Uterus (tissue), 4 donors: ENCODE measurements at places on chromosomes 6 and 20. TPM values are rescaled to one million over a fixed set of nuclear protein-coding genes. Genes with fewer than 3 reads are reported as not detected.

DNA sequence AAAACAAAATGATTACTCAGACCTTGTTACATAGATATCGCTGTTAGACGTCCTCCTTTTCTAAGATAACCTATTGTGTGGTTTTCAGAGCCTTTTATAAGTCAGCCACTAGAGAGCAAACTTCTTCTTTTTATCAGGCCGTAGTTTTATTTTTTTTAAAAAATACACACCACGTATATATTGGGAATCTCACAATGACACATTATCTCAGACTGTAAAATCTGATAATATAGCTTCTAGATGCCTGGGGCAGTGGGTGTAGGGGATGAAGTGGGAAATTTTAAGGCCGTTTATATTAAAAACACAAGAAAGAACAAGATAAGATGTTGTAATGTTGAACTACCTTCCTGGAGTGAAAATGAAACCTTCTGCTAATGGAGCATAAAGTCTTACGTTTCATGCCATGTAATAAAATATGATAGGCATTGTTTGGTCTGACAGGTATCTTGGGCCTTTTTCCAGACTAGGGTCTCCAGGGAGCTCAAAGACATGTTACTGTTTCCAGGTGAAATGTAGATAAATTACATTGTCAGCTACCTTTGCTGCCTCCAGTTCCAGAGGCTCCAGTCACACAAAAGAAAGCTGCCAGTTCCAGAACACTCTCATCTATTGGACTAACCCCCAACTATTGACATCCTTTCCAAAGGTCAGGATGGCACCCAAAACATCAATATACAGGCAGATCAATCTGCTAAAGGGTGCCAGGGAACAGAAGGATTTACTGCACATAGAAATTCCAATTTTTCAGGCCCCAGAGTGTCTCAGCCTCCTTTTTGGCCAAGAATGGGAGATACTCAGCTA, 130.2 kb upstream of the AKIRIN2 start:
- no peak for DNase-seq
- peak overlapping the region; percentile 34 for H3K27ac ChIP-seq
- H3K4me1 ChIP-seq = no peaks in the 10 kb centered on the region
- H3K36me3 ChIP-seq = no peaks in the 10 kb centered on the region

DNA sequence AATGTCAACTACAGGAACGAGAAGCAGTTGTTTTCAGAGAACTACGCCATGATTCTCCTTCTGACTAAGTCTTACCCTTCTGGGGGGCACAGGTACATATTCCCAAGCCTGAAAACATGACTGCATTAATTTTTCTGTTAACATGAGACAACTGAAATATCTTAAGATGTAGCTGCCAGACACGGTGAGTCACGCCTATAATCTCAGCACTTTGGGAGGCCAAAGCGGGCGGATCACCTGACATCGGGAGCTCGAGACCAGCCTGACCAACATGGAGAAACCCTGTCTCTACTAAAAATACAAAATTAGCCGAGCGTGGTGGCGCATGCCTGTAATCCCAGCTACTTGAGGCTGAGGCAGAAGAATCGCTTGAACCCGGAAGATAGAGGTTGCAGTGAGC, 21.7 kb downstream of the TBC1D20 start:
- H3K36me3 ChIP-seq = no peaks in the 10 kb centered on the region
- DNase-seq = no peak
- H3K4me1 ChIP-seq = no peaks in the 10 kb centered on the region
- H3K27me3 ChIP-seq = no peaks in the 10 kb centered on the region
- H3K4me3 ChIP-seq = no peak overlapping the region

DNA sequence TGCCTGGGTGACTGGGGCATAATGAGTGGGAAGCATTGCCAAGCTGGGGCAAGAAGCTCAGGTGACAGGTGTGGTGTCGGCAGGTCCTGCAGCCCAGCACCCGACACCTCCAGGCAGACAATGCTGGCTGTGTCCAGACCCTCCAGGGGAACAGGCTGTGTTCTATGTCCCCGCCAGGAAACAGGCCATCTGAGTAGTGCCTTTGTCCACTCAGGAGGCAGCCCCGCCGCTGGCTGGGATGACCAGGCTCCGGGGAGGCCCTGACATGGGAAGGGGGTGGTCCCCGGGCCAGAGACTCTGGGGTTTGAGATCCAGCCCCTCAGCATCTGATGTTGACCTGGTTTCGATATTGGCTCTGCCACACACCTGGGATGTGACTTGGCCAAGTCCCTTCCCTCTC, 28.4 kb downstream of the SNPH start:
- H3K27me3 ChIP-seq = no peaks in the 10 kb centered on the region
- H3K4me3 ChIP-seq = no peak overlapping the region
- no peak overlapping the region for H3K27ac ChIP-seq
- H3K4me1 ChIP-seq = no peaks in the 10 kb centered on the region

DNA sequence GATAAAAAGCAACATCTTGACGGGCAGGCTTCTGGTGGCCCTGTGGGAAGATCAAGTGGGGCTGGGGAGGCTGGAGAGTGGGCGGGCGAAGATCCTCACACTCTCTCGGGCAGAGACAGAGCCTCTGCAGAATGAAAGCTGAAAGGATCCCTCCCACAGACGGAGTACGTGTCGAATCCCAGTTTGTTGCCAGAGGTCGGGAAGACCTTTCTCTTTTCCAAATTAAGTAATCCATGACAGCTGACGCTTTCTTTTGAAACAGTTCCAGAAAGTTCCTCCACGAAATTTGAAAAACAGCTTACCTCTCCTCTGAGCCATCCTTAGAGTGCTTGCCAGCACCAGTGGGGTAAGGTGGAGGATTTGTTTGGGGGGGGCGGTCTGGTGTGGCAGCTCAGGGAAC, 155.6 kb upstream of the SMLR1 start:
- H3K4me1 ChIP-seq = peaks cover 3% of the 10 kb centered on the region
- no peak overlapping the region for H3K4me3 ChIP-seq
- peak; percentile 83 for DNase-seq

- DNase-seq = peak; percentile 19
- H3K27ac ChIP-seq = no peak overlapping the region
- no peaks in the 10 kb centered on the region for H3K4me1 ChIP-seq
- no peaks in the 10 kb centered on the region for H3K36me3 ChIP-seq
- no peaks in the 10 kb centered on the region for H3K27me3 ChIP-seq
Observed at GRCh38 chr20:32451682-32452461, 93.7 kb downstream of the ASXL1 start.

GRCh38 chr6:130466748-130467061, 100.9 kb downstream of the TMEM200A start:
- no peaks in the 10 kb centered on the region for H3K36me3 ChIP-seq
- DNase-seq = no peak
- H3K4me3 ChIP-seq = no peak overlapping the region
- H3K4me1 ChIP-seq = no peaks in the 10 kb centered on the region
- no peaks in the 10 kb centered on the region for H3K27me3 ChIP-seq

DNA sequence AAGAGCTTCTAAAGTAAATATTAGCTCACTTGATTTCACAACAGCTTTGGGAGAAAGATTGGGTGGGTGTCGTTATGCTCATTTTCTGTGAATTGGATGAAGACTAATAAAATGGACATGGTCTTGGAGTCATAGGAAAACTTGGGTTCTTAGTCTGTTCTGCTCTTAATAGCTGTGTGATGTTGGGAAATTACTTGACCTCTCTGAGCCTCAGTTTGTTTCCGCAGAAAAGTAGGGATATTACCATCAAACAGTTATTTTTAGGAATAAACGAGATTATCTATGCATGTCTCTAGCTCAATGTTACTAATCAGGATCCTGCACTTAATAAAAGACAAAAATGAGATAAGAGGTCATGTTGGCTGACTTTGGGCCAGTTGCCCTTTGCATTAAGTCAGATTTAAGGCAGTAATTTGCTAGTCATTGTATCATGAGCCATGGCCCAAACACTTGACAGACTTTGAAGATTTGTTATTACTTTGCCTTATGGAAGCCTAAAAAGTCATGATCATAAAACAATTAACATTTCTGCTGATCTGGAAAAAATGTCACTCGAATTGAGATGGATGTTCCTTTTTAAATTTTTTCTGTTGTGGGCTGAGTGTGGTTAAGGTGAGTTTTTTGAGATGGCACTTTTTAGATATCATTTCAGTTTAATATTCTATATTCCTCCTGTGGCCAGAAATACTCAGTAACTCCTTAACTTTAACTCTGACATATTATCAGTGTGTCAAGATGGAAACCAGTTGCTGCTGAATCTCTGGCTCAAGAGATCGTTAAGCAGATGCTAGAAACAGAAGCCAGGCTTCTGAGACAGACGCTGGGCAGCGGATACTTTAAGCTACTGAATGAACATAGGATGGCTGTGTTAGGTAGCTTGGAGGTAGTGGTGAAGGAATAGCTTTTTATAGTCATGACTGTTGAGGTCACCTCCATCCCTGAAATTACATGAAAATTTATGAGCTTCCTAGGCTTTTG, 291.6 kb downstream of the PHF3 start:
- H3K27ac ChIP-seq = no peak overlapping the region
- H3K4me1 ChIP-seq = no peaks in the 10 kb centered on the region
- no peaks in the 10 kb centered on the region for H3K27me3 ChIP-seq
- no peaks in the 10 kb centered on the region for H3K36me3 ChIP-seq
- no peak overlapping the region for H3K4me3 ChIP-seq
- DNase-seq = no peak

GRCh38 chr6:72321788-72322187, 300.1 kb upstream of the KCNQ5 start:
- no peak overlapping the region for H3K27ac ChIP-seq
- no peak overlapping the region for H3K4me3 ChIP-seq
- H3K27me3 ChIP-seq = no peaks in the 10 kb centered on the region
- no peaks in the 10 kb centered on the region for H3K36me3 ChIP-seq

DNA sequence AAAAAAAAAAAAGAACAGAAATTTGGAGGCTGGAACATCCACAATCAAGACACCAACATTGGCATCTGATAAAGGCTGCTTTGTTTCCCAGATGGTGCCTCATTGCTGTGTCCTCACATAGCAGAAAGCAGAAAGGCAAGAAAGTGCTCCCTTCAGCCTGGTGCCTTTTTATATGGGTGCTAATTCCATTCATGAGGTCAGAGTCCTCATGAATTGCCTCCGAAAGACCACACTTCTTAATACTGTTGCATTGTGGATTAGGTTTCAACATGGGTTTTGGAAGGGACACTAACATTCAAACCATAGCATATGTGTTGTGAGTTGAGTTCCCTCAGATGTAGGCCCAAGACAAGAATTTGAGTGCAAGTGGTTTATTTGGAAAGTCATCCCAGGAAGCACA, 8.0 kb upstream of the C20orf202 start:
- H3K27me3 ChIP-seq = no peaks in the 10 kb centered on the region
- H3K27ac ChIP-seq = no peak overlapping the region
- no peak overlapping the region for H3K4me3 ChIP-seq
- DNase-seq = no peak
- no peaks in the 10 kb centered on the region for H3K36me3 ChIP-seq
- no peaks in the 10 kb centered on the region for H3K4me1 ChIP-seq

DNA sequence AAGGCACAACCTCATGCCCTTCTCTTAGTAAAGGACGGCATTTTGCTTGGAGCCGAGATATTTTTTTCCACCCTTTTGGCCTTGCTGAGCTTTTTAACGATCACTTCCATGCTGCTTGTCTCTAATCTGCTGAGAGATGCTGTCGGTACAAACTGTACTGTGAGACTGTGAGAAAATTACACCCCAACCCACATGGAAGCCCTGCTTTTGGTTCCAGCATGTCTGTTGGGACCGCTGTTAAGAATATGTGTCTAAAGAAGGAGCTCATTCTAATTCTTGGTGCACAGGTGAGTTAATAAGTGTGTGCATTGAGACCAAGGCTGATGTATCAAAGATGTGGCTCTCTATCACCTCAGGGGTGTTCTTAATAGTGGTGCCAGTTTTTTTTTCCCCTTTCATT, 304.5 kb upstream of the MAP3K7 start:
- no peaks in the 10 kb centered on the region for H3K4me1 ChIP-seq
- no peak overlapping the region for H3K4me3 ChIP-seq
- H3K27ac ChIP-seq = no peak overlapping the region
- H3K27me3 ChIP-seq = no peaks in the 10 kb centered on the region

DNA sequence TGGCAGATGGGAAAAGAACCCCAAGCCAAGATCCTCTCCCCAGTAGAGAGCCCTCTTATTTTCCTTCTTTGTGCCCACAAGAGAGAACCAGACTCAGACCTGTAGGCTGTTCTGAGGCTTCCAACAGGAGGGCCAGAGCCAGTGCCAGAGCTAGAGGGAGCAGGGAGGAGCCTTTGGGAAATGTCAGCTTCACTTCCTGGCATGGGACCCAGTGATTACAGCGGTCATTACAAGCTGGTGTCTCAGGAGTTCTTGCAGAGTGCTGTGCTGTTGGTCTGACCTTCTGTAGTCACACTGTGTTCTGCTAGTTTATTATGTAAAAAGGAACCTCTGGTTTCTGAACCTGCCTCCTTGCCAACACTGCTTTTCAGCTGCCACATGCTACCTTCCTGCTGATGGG, 38.9 kb downstream of the STK35 start:
- H3K27ac ChIP-seq = no peak overlapping the region
- no peaks in the 10 kb centered on the region for H3K36me3 ChIP-seq
- H3K27me3 ChIP-seq = no peaks in the 10 kb centered on the region
- no peak overlapping the region for H3K4me3 ChIP-seq
- DNase-seq = peak; percentile 57

GRCh38 chr20:46485431-46485830, 27.9 kb downstream of the ZNF334 start:
- no peaks in the 10 kb centered on the region for H3K27me3 ChIP-seq
- no peak for DNase-seq
- H3K36me3 ChIP-seq = no peaks in the 10 kb centered on the region
- H3K4me1 ChIP-seq = no peaks in the 10 kb centered on the region

DNA sequence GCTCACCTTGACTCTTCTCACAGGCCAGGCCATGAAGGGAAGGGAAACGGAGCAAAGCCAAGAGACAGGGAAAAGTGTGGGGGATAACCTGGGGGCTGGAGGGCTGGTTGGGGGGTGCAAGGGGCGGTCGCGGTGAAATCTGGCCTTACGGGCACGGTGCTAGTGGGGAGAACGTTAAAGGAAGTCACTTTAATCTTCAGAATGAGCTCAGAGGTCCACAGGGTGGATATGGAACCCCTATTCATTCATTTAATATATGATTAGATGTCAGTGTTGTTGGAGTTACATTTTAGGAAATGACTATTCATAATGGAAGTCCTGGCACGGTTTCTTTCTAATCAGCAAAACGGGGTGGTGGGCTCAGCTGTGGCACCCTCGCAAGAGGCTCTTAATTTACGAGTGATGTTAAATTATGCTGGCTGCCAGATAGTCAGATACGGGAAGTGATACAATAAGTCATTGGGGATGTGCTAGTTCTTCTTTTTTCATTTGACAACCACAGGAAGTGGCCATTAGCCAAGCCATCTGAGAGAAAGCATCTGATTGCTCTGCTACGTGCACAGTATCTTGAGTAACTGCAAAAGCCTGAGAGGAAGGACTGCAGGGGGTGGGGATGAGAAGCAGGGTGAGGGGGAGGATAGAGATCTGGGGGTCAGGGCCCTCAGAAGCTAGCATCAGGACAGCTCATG, 253.0 kb downstream of the QKI start:
- DNase-seq = no peak
- H3K27me3 ChIP-seq = no peaks in the 10 kb centered on the region
- H3K4me1 ChIP-seq = no peaks in the 10 kb centered on the region
- no peak overlapping the region for H3K4me3 ChIP-seq
- no peaks in the 10 kb centered on the region for H3K36me3 ChIP-seq

Gene OR2W1
- not detected for total RNA-seq

Gene ADGRF5
- 51.2 TPM for total RNA-seq

Gene SLC22A3
- total RNA-seq = 22.6 TPM

Gene RBPJL
- not detected for total RNA-seq

Gene BTN3A1
- 9.1 TPM for total RNA-seq
